ENCODE measurements at places on chromosomes 4 and X. TPM values are rescaled to one million over a fixed set of nuclear protein-coding genes. Genes with fewer than 3 reads are reported as not detected.

DNA sequence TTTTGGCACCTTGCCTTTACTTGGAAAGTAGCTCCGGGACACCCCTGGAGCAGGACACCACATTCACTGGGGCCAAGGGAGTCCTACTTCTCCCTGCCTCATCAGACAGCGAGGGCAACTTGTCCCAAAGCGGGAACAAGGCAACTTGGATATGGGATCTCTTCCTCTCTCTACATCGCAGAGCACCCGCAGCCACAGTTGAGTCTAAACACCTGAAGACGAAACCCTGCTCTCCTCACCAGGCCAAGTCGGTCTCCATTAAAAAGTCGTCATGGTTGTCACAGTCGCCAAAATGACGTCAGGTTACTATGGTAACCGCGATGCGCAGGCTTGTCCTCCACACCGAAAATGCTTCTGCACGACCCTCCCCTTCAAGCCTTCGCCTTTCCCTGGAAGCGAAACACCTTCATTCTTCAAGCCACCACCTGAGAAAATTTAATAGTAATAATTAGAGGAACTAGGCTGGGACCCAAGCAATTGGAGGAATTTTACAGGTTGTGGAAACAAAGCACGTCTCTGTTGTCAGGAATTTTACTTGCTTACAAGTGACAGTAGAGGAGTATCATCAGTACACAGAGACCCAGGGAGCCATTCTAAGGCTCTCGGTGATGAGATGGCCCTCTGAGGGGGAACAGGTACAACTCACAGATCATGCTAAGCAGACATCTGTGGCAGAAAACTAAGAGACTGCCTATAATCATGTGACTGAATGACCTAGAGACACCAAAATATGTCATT lies 30.5 kb upstream of the TCEAL4 start:
- DNase-seq, result no peak

DNA sequence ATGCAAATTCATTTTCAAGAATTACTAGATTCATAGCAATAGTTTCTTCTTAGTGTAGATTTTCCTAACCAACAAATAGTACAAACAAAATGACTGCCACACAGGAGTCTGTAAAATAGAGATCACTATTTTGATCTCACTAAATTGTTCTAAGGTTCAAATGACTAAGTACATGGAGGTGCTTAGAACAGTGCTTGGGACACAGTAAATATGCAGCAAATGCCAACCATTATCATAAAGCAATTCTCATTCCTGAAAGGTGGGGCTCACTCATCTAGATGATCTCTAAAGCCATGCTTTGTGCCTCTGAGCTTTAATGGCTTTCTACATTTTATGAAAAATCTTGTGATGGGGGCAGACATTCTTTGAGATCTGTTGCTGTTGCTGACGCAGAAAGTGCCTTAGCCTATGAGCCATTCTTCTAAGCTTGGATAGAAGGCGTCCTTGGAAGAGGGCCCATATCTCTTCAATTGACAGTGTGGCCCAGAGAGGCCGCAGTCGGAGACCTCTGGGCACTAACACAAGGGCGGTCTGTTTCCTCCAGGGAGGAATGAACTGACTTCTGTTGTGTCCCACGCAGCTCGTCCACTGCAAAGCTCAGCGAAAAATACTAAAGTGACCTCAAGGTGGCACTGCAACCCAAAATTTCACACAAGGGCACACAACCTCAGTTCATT lies 23.5 kb downstream of the TLR10 start:
- peak; percentile 67 for DNase-seq

GRCh38 chr4:84606645-84607044 lies 23.7 kb downstream of the CDS1 start:
- DNase-seq, result no peak

DNA sequence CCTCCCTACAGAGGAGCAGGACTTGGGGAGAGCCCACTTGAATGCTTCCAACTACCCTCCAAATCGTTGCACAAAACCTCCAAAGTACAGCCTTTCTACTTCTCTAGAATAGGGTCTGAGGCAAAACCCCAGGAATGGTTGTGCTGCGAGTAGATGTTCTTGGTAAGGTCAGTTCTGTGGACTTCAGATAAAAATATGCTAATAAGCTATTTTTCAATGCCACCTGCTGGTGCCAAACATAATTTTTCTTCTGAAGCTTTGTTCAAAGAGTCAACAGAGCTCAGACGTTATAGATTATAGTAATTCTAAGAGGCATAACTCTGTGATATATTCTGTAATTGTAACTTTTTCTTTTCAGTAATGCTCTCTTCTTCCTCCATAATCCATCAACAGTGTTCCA lies 425.7 kb downstream of the GPAT3 start:
- DNase-seq, result peak; percentile 49

Gene TMEM255A
- not detected for total RNA-seq

Gene CXCL1
- total RNA-seq, result not detected
